ENCODE measurements at places on chromosomes 16 and 17.

DNA sequence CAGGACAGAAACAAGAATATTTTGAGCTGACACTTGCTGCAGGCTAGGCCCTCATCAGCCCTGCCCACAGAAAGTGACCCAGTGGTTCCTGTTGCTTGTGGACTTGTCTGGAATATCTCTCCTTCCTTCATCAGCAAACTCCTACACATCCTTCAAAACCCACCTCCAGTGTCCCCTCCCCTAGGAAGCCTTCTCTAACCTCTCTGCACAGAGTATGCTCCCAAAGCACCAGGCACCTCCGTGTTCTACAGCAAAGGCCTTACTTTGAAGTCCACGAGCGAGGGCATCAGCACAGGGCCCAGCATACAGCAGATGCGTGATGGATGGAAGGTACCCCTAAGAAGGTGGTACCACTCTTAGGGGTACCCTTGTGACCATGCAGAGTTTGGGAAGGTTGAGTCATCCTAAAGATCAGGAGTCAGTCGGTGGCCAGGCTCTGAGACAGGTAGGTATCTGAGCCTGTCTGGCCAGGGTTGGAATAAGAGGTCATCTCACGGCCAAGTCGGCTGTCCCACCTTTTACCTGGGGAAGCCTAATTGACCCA, 2.0 kb downstream of the CCDC102A start:
- no peak for DNase-seq

GRCh38 chr17:54901230-54901822, 674 bp downstream of the TOM1L1 start:
- DNase-seq = no peak

DNA sequence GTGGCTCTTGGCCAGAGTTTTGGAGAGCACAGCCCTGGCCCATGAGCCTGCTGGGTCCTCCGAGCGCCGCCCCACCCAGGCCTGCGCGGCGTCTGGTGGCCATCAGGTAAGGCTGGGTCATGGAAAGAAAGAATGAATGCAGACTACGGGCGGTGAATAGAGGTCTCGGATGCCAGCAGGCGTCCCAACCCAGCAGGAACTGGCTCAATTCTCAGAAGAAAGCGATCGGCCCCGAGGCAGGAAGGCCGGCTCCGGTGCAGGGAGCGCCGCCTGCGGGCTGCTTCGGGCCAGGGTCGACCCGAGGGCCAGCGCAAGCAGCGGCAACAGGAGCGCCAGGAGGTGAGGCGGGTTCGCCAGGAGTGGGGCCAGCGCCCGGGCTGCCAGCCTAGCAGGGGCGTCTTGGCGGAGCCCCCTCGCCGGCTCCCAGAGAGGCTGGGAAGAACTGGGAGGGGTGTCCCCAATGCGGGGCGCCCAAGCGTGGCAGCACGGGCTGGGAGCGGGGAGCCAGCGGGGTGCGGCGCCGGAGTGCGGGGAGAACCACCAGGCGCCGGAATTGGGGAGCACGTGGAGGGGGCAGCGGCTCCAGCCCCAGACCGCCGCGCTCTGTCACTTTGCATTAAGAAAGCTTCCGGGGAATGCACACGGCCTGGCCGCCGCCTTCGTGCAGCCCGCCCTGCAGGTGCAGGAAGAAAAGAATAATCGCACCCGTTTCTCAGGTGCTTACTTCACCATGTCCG, 7.1 kb upstream of the TMC5 start:
- no peak for DNase-seq

GRCh38 chr17:57106836-57107497, 21.9 kb downstream of the AKAP1 start:
- no peak for DNase-seq

- DNase-seq = no peak
These were observed 330.3 kb downstream of the SEC14L1 start for GRCh38 chr17:77470800-77471733.

GRCh38 chr17:37770631-37771518, 26.0 kb upstream of the HNF1B start:
- peak; percentile 35 for DNase-seq

Data from amniotic stem cell (primary cell).